ENCODE measurements at places on chromosomes 5 and 9. TPM values are rescaled to one million over a fixed set of nuclear protein-coding genes. Genes with fewer than 3 reads are reported as not detected.

DNA sequence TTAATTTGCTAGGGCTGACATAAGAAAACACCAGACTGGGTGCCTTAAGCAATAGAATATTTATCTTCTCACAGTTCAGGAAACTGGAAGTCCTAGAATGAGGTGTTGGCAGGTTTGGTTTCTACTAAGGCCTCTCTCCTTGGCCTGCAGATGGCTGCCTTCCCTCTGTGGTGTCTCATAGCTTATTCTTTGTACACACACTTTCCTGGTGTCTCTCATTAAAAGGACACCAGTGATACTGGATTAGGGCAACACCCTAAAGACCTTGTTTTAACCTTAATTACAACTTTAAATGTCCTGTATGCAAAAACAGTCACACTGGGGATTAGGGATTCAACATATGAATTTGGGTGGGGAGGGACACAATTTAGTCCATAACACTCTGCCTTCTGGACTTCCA lies 25.1 kb downstream of the NUTM2F start:
- no peak for DNase-seq

DNA sequence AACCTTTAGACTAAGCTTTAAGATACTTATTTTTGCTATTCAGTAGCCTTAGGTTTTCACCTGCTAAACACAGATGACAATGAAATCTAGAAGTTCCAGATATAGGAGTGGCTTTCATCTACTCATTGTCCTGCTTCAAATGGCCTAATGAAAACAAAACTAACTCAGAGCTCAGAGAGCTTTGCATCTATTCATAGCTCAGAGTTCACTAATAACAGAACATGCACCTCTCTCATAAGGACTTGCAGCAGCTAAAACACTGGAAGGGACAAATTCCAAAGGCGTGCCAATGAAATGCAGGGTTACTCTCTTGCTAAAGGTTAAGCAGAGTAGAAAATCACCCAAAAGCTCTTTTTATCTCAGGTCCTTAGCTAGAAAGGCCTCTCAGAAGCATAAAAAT lies 29.0 kb downstream of the SLC31A2 start:
- no peak for DNase-seq

DNA sequence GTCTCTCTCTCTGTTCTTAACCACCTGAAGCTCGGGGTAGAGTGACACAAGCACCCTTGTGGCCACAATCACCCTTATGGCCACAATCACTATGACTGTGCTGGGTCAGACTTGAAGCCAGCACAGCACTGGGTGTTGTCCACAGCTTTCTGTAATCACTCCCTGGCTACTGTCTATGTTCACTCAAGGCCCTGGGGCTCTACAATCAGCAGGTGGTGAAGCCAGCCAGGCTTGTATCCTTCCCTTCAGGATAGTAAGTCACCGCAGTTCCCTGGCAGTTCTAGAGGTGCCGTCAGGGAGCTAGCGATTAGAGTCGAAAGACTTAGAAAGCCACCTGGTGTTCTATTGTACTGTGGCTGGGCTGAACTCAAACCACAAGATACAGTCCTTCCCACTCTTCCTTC lies 44.2 kb downstream of the GDA start:
- no peak for DNase-seq

GRCh38 chr9:14326264-14326826 lies 12.4 kb upstream of the NFIB start:
- DNase-seq = peak; percentile 52

DNA sequence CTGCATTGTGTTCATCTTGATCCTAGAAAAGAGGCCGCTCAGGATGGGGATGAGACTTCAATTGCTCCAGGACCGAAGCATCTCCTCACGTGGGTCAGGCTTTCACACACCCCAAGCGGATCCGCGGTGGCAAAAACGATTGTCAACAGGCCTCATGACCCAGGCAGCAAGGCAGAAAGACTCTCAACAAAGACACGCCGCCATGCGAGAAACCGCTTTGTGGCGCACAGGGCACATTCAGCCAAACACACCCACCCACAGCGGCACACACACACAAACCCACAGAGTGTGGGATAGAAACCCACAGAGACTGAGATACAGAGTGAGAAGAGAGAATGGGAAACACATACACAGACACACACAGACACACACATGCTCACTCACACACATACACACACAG lies 483.4 kb downstream of the SPATA31A7 start:
- no peak for DNase-seq

DNA sequence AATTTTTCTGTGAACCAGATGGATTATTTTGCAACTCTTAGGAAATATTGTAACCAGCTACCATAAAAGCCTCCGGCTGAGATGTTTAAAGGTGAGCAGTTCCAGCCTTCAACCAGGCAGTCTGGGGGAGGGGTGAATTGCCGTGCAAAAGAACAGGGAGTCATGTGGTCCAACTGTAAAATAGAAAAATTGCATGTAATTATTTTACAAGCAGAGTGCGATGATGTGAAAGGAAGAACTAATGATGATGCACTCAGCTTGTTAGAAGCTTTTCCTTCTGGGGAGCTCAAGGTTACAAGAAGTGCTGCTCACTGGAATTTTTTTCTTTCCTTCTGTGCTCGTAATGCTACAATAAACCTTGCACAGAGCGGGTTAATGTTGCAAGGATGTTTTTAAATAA lies 188.7 kb upstream of the ITGA1 start:
- no peak for DNase-seq

TMEM245 gene
- 44.2 TPM for total RNA-seq

GRCh38 chr9:134267305-134267880 lies 58.9 kb upstream of the RXRA start:
- no peak for DNase-seq

- DNase-seq = no peak
Measured at GRCh38 chr5:123105864-123106263, 16.8 kb downstream of the PRDM6 start.

- DNase-seq = no peak
Measured at GRCh38 chr9:125496313-125496834, 210.6 kb downstream of the MAPKAP1 start.

DNA sequence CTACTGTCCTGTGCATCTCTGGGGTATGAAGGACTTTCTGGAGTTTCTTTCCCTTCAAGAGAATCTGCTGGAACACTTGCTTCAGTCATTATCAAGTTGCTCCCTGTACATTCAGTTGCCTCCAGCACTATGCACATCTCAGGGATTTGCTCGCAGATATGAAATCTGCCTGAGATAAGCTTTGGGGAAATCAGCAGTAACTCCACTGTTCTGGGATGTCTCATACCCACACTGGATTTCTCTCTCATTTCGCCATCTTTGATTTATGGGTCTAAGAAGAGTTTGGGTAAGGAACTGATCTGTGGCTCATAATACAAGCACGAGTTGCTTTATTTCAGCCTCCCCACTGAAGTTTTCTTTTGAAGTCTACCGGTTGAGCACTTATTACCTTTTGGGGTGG lies 585.6 kb downstream of the PSAT1 start:
- no peak for DNase-seq

DNA sequence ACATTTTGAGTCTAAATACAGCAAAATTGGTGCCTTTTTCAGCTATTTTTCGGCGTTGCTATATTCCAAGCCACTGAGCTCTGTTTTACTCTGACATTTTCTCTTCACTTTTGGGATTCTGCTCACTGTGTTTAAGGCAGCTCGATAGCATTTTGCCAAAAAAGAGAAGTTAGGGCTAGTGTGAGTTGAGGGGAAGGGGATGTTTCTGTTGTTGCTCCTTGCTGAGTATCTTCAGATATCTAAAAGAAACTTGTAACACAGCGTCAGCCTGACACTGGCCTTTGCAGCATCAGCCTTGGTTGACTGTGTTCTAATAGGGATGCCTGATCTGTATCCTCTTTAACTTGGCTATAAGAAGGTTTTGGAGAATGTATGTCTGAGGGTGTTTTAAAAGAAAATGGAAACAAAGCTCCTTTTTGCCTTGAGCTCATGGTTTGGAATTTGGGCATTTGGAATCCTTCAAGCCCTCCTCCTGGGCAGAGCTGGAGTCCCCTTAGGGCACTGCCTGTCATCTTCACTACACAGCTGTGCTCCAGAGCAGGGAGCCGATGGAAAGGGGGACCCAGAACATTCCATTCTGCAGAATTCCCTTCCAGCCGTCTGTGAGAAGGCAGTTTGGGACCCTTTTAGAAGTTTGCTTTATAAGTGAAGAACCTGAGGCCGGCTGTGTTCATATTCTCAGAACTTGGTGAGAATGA lies 63.0 kb downstream of the EXOSC2 start:
- DNase-seq = no peak

BAAT gene
- not detected for total RNA-seq

ZNF189 gene
- 14.4 TPM for total RNA-seq

DNA sequence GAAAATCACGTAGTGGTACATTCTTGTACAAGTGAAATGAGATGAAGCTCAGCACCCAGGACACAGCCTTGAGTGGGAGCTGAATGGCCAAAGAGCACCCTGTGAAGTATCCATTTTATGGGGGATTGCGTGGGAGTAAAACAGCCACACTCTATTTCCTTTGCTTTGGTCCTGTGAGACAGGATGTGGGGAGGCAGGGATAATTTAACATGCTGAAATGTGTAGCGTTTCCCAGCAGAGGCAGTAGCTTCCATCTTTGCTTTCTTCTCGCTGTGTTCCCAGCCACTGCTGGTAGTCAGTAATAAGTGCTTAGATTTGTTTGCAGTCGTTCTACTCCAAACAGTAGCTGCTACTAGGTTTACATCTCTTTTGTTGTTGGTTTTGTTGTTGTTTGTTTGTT lies 4.4 kb downstream of the IL31RA start:
- no peak for DNase-seq

GRCh38 chr5:40616781-40617180 lies 62.9 kb upstream of the PTGER4 start:
- DNase-seq = no peak

DNA sequence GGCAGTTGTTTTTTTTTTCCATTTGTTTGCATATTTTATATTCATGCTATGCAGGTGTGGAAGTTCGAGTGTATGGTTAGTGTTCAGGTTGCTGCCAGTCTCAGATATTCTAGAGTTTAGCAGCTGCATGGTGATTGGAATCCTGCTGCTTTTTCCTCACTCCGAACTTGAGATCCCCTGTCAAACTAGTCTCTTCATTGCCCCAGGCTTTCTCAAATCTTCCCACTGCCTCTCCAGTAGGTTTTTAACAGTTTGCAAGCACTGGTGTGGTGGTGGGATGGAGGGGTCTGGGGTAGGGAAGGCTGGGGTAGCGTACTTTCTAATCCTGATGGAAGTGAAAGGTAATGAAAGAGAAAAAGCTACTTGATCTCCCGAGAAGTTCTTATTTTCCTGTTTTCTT lies 112.9 kb downstream of the CHSY3 start:
- DNase-seq = no peak

DNA sequence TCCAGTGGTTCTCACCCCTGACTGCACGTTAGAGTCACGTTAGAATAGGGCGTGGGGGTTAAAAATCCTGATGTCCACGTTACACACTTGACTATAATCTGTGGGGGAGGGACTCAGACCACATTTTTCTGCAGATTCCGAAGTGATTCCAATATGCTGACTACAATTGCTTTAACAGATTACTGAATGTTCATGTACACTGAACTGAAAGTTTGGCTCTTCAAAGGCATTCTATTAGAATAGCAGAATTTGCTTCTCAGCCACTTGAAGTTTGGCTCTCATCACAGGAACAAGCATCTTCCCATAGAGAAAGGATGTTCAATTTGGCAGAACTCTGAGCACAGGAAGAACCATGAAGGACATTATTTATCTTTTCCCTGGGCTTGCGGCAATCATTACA lies 84.5 kb downstream of the HAPLN1 start:
- no peak for DNase-seq

GRCh38 chr5:83253720-83254119 lies 176.4 kb downstream of the XRCC4 start:
- DNase-seq = no peak

DRD1 gene
- not detected for total RNA-seq

All from endothelial cell of umbilical vein (primary cell).